H7 (cell line): ENCODE measurements at places on chromosomes 7 and 10. TPM values are rescaled to one million over a fixed set of nuclear protein-coding genes. Genes with fewer than 3 reads are reported as not detected.

The MAGI2 gene
- 6.2 and 8.6 TPM in 2 replicates for total RNA-seq

DNA sequence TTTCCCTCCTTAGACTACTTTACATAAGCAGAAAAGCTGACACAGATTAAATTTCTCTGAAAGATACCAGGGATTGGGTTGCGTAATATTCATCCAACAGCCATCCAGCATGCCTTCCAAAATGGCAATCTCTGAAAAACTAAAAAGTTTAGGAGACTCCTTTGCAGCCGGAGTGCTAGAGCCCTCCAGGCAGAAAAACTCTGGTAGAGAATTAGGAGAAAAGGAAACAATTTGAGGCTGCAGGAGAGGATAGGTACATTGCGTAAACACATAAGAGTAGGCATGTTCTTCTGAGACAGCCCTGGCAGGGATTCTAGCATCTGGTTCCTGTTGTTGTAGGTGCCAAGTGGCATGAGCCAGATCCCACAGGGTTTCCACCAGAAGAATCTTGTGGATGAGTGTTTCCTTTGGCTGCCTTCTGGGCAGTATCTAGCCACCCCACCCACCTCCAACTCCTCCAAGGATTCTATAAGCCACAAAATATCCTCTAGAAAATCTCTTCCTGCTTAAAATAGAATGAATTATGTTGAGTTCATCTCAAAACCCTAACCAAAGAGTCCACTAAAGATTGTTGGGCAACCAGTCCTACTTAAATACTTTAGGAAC is 402.4 kb downstream of the HGF start:
- DNase-seq: no peak

- no peak for DNase-seq
Observed at GRCh38 chr7:80186721-80187120, 52.1 kb downstream of the GNAI1 start.

The ZNF853 gene
- total RNA-seq: 6.4 and 6.5 TPM in 2 replicates

- DNase-seq: peak; percentile 69
Observed at GRCh38 chr10:59177031-59177797, 771 bp downstream of the PHYHIPL start.

The C7orf57 gene
- 0.35 and 0.85 TPM in 2 replicates for total RNA-seq

GRCh38 chr7:95045236-95045923 is 138.0 kb downstream of the PPP1R9A start:
- no peak for DNase-seq

DNA sequence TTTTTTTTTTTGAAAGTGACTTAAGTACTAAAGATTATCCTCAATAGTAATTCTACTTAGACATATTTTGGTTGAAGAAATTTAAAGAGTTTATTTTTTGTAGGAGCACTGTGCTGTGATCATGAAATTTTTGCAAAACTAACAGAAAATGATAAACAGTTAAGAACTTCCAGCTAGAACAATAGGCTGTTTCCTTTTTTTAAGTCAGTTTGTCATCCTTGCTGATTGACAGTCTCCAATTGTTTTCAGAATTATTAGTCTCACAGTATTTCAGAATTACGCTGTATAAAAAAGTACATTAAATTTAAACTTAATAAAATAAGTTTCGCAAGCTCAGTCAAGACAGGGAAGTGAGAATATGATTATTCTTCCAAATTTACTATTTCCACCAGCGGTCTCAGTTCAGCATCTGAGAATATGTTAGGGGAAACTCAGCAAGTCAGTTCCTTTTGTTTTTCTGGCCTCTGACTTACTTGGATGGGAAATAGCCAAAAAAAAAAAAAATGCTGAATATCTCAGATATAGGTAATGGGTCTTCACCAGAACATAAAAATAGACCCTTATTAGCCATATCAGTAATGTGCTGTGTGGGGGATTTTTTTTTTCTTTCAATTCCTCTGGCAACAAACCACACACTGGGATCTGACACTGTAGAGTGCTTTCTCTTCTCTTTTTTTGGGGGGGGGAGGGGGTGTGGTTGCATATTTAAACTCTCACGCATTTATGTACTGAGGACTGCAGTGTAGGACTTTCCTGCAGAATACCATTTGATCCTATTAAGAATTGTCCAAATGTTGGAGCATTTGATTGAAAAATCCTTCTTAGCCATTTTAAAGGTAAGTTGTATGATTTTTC is at the start of gene CD36:
CD36 (plus strand) TSS at position 732 of the 855 bp plus-strand sequence. CDS start 8,099 bp downstream, outside the sequence.
- DNase-seq: no peak

The NME8 gene
- 2.7 TPM in 1 of 2 replicates, not detected in the other for total RNA-seq

DNA sequence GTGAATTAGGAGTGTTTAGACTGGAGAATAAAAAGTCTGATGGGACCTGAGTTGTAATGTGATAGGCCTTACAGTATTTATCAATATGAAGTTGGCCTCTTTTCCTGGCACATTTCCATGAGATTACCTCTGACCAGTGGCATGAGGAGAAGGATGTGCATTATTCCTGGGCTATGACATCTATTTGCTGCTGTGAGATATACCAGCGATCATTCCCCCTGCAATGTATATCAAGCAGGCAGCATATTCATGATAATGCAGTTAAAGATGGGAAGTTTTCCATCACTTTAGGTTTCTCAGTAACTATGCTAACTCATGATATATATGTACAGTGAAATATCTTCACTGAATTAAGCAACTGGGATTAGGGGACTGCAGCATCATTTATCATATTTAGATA is 142.8 kb upstream of the MBL2 start:
- DNase-seq: no peak

DNA sequence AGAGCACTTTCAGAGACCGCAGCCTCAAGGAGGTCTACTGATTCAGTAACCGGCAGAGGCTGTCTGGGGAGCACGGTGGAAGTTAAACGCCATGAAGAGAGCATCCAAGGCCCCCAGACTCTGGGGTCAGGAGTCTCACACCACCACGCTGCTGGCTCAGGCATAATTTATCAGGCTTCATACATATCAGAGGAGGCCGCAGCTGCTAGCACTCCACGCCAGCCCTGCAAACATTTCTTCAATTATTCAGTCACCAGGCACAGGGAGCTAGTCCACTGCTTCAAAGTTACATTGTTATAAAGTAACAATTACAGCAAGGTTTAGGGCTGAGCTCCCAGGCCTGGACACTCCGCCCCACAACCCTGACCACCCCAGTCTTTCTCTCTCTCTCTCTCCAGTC is 97.8 kb downstream of the PAXIP1 start:
- DNase-seq: no peak

DNA sequence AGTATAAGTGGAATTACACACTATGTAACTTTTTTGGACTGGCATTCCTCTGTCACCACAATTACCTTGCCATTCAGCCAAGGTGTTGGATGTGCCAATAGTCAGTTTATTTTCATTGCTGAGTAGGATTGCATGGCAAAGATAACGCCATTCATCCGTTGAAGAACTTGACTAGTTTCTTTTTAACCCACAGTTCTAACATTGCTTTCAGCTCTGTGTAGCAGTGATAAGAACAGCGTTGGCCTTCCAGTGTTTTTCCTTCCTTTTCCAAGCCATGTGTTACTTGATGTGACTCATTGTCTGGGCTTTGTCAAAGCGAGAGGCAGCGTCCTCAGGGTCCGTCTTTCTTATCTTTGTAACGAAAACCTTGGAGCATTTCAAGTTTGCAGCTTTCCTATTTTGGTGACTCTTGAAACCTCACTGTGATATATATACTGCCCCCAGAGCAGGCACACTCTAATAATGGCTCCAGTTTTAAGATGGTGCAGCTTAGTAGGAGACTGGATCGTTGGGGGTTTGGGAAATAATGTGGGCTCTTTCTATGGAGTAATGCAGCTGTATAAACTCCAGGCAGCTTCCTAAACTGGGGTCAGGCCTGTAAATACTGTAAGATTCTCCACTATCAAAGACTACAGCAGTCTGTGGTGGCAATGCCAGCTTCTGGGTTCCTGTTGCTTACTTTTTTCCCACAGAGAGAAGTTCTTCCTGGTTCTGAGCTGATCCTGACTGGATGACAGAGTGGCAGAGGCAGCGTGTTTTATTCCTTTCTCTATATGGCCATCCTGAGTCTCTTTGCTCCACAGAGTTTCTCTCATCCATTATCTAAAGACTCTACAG is 41.7 kb downstream of the AKR1E2 start:
- DNase-seq: no peak
